ENCODE measurements at places on chromosomes 12 and 14.

GRCh38 chr12:124537525-124538193 lies 29.8 kb downstream of the NCOR2 start:
- DNase-seq: no peak

GRCh38 chr12:16844875-16845274 lies 238.9 kb upstream of the LMO3 start:
- DNase-seq: no peak

DNA sequence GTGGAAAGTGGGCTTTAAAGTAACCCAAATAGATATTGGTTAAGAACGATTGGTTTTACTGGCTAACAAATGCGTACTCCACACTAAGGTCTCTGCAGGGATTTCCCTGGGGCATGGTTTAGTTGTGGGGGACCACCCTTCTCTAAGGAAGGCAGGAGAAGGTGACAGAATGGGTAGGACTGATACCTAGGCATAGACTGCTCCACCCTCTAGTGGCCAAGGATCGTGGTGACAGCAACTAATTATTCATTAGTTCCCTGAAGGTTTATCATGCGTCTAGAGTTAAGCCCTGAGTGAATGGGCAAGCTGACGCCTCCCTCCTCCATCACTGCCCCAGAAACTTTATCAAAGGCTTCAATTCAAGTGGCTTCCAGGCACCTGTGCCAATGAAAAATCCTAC lies 9.1 kb downstream of the FAM181A start:
- DNase-seq: no peak

DNA sequence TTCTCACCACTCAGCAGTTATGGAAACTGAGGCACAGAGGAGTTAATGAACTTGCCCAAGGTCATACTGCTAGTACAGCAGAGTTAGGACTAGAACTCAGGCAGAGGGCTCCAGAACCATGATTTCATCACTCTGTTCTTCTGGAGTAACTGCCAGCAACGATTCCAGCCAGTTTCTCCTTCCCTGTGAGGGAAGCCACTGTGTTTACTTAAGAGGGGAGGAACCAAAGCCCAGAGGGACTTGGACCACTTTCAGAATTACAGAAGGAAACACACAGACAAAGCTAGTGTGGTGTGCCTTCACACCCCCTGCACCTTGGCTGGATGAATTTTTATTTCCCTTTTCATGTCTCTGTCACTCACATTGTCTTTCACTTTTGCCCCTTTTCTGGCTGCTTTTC lies 398.2 kb downstream of the DPF3 start:
- DNase-seq: no peak

- DNase-seq: no peak
These were observed 430.2 kb upstream of the TMPO start for GRCh38 chr12:98085046-98085755.

DNA sequence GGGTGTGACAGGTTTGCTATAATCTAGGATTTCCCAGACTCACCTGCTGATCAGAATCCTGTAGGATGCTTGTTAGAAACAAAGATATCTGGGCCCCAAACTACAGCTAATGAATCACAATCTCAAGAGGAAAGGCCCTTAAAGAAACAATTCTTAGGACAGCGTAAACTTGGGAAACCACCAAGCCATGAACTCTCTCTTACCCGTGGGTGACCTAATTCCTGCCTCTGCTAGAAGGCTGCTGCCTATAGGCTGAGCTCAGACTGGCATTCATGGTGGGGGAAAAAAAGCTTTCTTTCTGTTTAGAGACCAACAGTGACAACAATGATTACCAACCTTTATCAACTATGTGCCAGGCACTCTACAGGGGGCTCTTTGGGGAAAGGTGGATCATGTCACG lies 213.9 kb upstream of the FKBP4 start:
- DNase-seq: no peak

- no peak for DNase-seq
These were observed 2.3 kb downstream of the PTMS start for GRCh38 chr12:6768437-6768914.

DNA sequence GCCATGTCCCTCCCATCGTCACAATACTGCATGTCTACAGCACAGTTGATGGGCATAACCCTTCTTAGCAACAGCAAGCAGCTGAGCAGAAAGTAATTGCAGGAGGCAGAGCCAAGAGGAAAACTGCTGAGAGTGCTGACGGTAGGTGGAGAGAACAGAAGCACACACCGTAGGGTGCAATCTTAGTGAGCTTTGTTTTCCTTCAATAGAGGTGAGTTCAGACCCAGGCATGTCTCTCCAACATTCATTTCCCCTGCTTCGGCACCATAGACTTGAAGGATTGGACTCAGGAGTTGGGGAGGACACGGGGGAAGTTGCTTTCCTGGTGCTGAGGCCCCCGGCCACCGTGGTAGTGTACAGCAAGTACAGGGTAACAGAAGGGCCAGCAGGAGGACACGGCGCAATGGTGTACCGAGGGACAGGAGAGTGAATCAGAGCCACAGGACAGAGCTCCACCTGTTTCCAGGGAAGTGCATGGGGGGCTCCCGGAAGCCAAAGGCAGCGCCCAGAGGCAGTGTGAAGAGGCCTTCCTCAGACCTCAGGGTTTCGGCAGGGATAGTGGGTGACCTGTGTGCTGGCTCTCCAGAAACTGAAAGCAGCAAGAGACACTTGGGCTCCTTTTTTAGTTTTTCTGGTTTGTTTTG lies 36.3 kb upstream of the SINHCAF start:
- no peak for DNase-seq

DNA sequence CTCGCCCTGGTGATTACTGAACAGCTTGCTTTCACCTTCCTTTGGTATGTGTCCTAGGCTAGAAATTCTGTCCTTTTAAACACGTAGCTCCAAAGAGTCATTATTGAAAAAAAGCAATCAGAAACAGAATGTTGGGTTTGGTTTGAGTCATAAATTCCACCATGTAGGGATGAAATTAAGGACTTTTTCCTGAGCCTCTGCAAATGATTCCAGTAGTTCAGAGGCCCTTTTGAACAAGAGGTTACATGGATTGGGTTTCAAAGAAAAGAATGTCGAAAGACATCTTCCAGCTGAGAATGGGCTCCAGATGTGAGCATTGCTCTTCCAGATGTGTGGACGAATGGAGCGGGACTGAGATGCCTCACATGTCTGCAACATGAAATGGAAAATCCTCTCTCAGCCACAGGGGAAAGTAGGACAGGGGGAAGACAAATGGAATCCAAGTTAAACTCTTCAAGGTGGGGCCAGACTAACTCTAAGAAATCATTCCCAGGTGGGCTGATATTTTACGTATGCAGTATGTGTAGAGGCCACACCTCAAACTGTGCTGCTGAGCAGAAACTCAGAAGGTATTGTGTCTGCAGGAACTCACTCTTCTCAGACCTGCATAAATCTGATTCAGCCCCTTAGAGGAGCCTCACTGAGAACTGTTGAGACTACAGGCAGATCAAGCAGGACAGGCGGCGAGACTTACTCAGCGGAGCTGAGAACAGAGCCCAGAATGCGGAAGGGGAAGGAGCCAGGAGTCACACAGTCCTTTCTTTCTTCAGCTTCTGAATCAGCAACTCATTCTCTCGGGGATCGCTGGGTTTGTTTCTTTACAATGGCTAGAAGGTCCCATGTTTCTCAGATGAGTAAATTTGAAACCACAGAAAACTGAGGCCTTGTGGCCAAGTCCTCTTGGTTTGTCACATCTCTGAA lies 23.3 kb upstream of the EMP1 start:
- no peak for DNase-seq

- DNase-seq: no peak
These were observed 402.3 kb downstream of the EGLN3 start for GRCh38 chr14:33548606-33549005.

DNA sequence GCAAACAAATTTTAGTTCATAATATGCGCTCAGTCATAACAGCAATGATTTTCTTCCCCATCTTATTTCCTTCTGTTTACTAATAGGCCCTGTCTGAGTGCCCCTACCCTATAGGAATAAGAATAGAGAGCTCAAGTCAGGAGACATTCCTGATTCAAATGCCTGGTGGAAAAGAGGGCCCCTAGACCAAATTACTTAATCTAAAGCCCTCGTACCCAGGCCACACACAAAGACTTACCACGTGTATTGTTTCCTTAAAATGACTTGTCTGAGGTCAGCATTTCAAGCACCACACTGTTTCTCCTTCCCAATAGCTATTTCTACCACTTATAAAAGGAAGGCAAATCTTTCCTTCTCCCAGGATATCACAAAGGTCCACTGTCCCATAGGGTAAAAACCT lies 314.9 kb upstream of the TMTC1 start:
- no peak for DNase-seq

- DNase-seq: no peak
These were observed 23.3 kb downstream of the RTRAF start for GRCh38 chr14:52012635-52013034.

- no peak for DNase-seq
These were observed 42.2 kb downstream of the TAOK3 start for GRCh38 chr12:118330421-118331018.

DNA sequence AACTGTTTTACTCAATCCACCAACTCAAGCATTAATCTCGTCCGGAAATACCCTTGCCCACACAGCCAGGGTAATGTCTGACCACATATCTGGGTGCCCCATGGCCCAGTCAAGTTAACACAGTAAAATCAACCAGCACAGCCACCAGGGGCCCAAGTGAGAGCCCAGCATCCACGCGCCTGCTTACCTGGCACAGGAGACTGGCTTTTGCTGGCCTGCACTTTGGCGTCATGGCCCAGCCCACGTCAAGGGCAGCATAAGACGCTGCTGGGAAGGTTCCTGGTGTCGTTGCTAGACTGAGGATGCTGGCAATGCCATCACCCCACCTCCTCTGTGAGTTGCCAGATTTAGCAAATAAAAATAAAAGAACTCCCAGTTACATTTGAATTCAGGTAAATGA lies 53.6 kb upstream of the BCL11B start:
- no peak for DNase-seq

DNA sequence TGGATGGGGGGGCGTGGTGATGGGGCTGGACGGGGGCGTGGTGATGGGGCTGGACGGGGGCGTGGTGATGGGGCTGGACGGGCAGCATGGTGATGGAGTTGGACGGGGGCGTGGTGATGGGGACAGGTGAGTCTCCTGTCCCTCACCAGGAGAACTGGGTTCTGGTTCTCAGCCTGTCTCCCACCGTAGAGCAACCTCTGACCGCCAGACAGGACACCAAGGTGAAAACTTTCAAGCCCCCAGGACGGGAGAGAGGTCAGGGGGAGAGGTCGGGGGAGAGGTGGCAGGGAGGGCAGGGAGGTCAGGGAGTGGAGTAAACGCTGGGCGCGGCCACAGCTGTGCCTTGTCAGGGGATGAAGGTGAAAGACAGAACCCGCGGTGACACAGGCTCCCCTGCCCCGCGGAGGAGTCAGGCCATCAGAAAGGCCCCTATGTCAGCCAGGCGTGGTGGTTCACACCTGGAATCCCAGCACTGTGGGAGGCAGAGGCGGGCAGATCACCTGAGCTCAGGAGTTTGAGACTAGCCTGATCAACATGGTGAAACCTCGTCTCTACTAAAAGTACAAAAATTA lies 84.6 kb downstream of the GALNT9 start:
- no peak for DNase-seq

- no peak for DNase-seq
These were observed 38.3 kb downstream of the GYS2 start for GRCh38 chr12:21566223-21566906.

DNA sequence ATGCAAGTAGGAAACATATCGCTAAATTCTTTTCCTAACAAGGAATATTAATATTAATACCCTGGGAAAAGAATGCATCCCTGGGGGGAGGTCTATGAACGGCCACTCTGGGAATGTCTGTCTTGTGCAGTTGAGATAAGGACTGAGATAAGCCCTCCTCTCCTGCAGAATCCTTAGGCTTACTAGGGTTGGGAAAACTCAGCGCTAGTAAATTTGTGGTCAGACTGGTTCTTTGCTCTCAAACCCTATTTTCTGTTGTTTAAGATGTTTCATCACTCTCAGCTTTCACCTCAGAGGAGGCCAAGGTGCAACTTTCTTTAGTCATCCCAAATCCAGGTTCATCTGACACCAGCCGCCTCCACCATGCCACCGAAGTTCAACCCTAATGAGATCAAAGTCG lies 11.2 kb upstream of the RESF1 start:
- DNase-seq: no peak

- no peak for DNase-seq
These were observed 38.9 kb upstream of the PSEN1 start for GRCh38 chr14:73097421-73097820.

GRCh38 chr12:46374711-46375110 lies 2.1 kb upstream of the SLC38A2 start:
- no peak for DNase-seq

GRCh38 chr12:78636231-78636855 lies 228.2 kb upstream of the SYT1 start:
- DNase-seq: no peak

- no peak for DNase-seq
These were observed 9.9 kb downstream of the BMAL2 start for GRCh38 chr12:27342536-27342935.

DNA sequence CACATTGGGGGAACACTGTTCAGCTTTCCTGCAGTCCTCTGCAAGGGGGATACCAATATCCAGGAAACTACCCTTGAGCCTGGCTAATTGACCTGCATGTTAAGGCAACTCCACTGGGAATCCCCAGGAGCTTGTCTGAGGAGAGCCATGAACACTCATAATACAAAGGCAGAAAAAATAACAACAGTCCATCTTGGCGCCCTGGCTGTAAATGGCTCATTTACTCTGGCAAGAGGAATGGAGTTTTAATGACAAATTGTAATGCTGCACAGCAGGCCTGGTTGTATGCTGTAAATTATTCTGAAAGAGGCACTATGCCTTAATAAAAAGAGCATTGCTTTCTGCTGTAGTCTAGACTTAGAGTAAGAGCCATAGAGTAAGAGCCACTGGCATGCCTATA lies 58.3 kb downstream of the SLC8A3 start:
- no peak for DNase-seq

- no peak for DNase-seq
These were observed 55.3 kb downstream of the FIGNL2 start for GRCh38 chr12:51793201-51793600.

- no peak for DNase-seq
These were observed 115.4 kb downstream of the DUSP6 start for GRCh38 chr12:89236748-89237383.

GRCh38 chr12:55188974-55189556 lies 31.8 kb upstream of the OR10A7 start:
- DNase-seq: peak; percentile 14

DNA sequence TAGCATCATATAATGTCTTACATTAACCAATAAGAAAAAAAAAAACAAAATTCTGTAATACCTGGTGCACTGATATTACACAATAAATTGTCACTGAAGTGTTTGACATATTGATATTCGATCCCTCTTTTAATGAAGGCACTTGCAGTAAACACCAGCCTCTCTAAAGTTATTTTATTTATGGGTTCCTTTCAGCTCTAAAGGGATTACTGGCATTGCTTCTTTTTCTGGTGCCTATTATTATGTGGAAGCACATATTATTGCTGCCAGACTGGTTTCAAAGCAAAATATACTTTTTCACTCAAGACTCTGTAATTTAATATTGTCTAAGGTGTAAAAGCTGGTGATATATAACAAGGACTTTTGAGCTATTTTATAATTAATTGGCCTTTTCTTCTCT lies 1090.5 kb downstream of the TRHDE start:
- DNase-seq: no peak

DNA sequence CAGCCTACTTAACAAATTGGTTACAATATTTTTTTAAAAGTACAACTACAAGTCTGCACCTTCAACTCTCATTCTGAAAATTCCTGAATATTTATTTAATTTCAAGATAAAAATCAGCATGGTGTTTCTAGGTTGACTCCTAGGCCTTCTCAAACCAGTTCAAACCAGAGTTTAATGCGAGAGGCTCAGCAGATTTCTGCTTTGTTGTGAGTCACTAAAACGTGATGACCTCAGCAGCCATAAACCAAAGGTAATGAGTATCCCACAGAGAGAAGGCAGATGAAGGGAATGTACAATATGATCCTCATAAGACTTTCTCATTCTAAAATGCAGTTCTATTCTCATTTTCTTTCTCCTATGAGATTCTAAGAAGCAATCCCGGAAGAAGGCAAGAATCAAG lies 1.5 kb downstream of the PRDM4 start:
- DNase-seq: peak; percentile 12
